ENCODE measurements at places on chromosomes 3 and 15. TPM values are rescaled to one million over a fixed set of nuclear protein-coding genes. Genes with fewer than 3 reads are reported as not detected.
A peak's percentile ranks its signal among the peaks of the same experiment; 100 is the strongest.

Gene SPINK8
- not detected for total RNA-seq

DNA sequence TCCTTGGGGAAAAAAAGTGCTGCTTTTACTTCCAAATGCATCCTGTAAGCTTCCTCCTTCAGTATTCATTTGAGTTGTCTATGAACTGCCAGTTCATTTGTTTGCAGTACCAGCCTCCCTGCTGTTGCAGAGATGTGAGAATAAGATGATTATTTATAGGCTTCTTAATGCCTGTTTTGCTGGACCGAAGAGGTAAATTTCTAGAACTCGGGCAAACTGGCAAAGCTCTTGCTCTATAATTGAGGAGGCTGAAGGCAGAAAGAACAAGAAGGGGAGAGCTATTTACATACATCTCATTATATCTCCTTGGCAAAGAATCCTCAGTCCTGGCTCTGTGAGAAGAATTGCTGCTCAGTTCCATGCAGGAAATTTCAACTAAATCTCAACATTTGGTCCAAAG lies 790.4 kb downstream of the GRM7 start:
- no peaks in the 10 kb centered on the region for H3K27me3 ChIP-seq
- H3K36me3 ChIP-seq, result no peaks in the 10 kb centered on the region
- H3K4me3 ChIP-seq, result no peak overlapping the region
- H3K27ac ChIP-seq, result no peak overlapping the region
- no peak for DNase-seq

GRCh38 chr3:23219117-23219516 lies 16.0 kb downstream of the UBE2E2 start:
- peaks cover 4% of the 10 kb centered on the region for H3K4me1 ChIP-seq
- H3K27me3 ChIP-seq, result no peaks in the 10 kb centered on the region
- peak; percentile 59 for DNase-seq

DNA sequence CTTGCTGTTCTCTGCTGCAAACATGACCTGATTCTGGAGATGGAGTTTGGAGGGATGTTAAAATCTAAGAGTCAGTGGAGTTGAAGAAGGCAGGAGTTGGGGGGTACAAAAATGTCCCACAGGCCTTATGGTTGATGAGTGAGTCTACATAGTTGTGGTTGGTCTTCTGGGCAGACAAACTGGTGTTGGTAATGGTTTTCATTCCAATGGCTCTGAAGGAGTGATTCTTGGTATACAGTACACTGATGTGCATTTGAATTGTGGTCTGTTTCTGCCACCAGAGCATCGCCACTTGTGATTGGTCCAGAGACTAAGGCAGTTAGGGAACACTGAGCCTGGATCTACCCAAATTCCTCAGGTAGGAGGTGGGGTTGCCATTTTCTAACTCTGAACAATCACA lies 514.1 kb upstream of the CFAP20DC start:
- H3K4me1 ChIP-seq, result no peaks in the 10 kb centered on the region
- no peak overlapping the region for H3K4me3 ChIP-seq
- H3K36me3 ChIP-seq, result no peaks in the 10 kb centered on the region
- DNase-seq, result no peak
- H3K27ac ChIP-seq, result no peak overlapping the region
